Stimulated activated CD4-positive, alpha-beta T cell treated with anti-CD3 and anti-CD28 coated beads, Interleukin-15, amount 100 ng/mL, for 24 hours (primary cell): ENCODE measurements at places on chromosomes 16 and 17.

DNA sequence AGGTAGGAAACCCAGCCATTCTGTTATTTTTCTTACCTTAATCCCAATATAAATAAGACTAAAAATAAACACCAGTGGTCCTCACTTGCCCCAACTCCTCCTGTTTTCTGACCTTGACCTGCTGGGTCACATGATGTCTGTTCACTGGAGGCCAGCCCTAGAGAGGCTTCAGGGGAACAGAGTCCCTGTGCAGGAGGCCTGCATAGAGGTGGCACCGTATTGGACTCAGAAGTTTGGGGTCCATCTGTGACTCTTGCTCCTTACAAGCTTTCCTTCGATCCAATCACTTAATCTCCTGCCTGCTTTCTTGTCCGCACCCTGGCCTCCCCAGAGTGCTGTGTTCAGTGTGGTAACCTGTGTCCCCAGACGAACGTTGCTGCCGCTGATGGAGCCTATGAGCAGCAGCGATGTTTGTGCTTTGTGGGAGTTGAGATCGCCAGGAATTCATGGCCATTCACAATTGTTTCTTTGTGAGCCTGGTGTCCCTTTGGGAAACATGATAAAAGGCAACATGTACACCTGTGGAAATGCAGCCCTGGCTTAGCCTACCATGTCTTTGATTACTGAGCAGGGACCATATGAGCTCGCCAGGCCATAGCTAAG is 4.7 kb downstream of the IGSF6 start:
- DNase-seq = no peak

DNA sequence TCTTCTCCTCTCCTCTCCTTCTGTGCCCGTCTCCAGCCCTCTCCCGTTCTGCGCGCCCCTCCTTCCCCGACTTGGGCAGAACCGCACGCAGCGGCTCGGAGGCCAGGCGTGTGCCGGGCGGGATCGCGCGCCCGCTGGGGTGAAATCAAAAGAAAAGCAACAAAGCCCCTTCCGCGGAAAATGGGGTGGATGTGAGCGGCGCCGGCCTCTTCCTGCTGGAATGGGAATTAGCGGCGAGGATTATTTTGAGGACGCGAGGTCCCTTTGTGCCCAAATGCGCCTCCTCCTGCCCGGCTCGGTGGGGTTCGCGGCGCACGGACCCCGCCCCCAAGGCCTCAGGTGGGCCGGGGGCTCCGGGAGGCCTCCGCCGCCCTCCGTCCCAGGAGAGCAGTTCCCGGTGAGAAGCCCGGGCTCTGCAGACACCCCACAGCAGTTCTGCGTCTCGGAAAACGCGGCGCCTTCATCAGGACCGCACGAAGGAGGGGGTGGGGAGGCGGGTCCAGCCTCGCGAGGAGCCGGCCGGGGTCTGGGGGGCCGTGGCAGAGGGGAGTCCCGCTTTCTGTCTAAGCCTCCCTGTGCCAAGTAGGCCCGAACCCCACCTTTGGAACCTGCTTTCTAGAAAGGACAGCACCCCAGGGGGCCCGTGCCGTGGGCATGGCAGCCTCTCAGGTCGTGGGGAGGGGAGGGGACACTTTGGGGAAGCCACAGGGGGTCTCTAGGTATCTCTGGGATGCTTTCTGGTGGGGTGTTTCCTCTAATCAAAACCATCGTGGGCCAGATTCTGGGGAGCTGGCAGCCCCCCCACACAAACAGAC is 91.0 kb upstream of the CBX4 start:
- no peak for DNase-seq

- DNase-seq = no peak
These were observed 28.3 kb downstream of the TBCD start for GRCh38 chr17:82780195-82780594.

- DNase-seq = no peak
These were observed 50.8 kb upstream of the ENDOV start for GRCh38 chr17:80364091-80364691.

DNA sequence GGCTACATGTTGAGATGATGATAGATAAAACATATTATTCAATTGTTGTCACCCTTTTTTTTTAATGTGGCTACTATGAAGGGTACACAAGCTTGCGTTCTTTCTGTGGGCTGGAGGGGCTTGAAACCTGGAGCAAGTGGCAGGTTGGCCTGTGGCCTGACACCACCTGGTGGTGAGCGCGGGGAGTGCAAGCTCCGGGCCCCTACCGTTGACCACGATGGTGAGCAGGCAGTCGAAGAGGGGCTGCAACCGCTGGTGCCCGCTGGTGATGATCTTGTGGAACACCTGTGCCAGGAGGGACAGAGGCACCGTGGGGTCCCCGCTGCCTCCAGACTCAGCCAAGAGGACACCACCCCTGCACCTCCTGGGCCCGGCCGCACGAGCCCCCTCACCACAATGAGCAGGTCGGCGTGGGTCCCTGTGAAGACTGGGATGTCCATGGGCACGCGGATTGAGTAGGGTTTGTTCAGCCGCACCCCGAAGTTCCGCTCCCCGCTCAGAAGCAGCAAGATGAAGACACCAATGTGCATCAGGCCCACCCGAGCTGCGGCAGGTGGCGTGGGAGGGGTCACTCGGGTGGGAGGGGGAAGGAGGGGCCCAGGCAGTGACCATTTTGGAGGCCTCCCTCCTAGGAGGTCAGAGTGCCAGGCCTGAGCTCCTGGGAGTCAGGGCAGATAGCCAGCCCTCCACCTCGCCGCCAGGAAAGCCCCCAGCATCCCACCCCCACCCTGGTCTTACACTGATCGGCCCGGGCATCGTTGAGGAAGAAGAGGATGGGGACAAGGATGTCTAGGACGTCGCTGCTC is 14.4 kb downstream of the HID1 start:
- DNase-seq = peak; percentile 87

DNA sequence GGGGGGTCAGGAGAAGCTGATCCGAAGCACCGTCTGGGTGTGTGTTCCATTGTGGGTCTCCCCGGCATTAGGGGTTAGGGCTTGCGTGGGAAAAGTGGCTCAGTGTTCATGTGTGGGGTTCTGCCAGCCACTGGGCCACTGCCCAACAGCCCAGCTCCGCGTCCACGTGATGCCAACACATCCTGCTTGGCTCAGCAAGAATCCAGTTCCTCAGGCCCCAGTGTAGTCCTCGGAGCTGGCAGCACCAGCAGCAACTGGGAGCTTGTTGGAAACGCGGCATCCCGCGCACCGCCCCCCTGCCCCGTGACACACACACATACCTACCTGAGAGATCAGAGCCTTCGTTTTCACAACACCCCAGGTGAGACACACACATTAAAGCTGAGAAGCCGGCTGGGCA is 18.9 kb downstream of the LGALS9 start:
- no peak for DNase-seq

GRCh38 chr16:70704586-70704985 is 18.7 kb upstream of the MTSS2 start:
- DNase-seq = no peak

- no peak for DNase-seq
These were observed 7.9 kb downstream of the KLHDC4 start for GRCh38 chr16:87757841-87758426.

- DNase-seq = no peak
These were observed 489.9 kb upstream of the CDH5 start for GRCh38 chr16:65876624-65877023.

GRCh38 chr16:57629516-57630406 is 1.3 kb downstream of the ADGRG1 start:
- no peak for DNase-seq
